ENCODE measurements at places on chromosomes 1 and 21. TPM values are rescaled to one million over a fixed set of nuclear protein-coding genes. Genes with fewer than 3 reads are reported as not detected.

CNKSR1 gene
- 48.5 TPM for polyA plus RNA-seq

ATG4C gene
- 3.9 TPM for polyA plus RNA-seq

RABIF gene
- 3.1 TPM for polyA plus RNA-seq

BGLAP gene
- polyA plus RNA-seq = 4.8 TPM

GNG4 gene
- polyA plus RNA-seq = 5.0 TPM

AURKAIP1 gene
- polyA plus RNA-seq = 161 TPM

CASQ1 gene
- polyA plus RNA-seq = not detected

NBPF4 gene
- polyA plus RNA-seq = not detected

CFHR3 gene
- 0.15 TPM for polyA plus RNA-seq

ACBD6 gene
- polyA plus RNA-seq = 23.0 TPM

PERM1 gene
- 0.35 TPM for polyA plus RNA-seq

- H3K4me1 ChIP-seq = no peaks in the 10 kb centered on the region
- H3K27ac ChIP-seq = no peak overlapping the region
- DNase-seq = no peak
- no peak overlapping the region for H3K4me3 ChIP-seq
- H3K36me3 ChIP-seq = no peaks in the 10 kb centered on the region
These were observed 16.0 kb downstream of the RRP1 start for GRCh38 chr21:43805275-43805800.

GRCh38 chr1:72481420-72481970 is 199.2 kb upstream of the NEGR1 start:
- no peak overlapping the region for H3K4me3 ChIP-seq
- H3K36me3 ChIP-seq = no peaks in the 10 kb centered on the region
- no peaks in the 10 kb centered on the region for H3K4me1 ChIP-seq
- H3K27ac ChIP-seq = no peak overlapping the region

DNA sequence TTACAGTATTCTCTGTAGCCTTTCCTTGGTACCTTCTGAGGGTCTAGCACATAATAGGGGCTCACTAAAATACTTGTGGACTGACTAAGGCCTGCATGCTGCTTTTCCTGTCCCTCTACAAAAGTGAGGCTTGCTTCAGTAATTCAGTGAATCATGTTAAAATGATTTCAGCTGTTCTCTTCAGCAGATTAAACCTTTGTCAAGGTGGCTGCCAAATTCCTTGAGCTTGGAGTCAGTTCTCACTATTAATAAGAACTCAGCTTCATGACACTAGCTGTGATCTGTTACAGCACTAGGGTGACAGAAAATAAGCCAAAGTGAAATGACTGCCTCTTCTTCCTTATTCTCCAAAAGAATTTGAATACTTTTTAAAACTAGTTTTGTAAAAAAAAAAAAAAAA is 128.8 kb downstream of the KCNN3 start:
- no peaks in the 10 kb centered on the region for H3K36me3 ChIP-seq
- H3K27ac ChIP-seq = no peak overlapping the region
- no peaks in the 10 kb centered on the region for H3K27me3 ChIP-seq

DNA sequence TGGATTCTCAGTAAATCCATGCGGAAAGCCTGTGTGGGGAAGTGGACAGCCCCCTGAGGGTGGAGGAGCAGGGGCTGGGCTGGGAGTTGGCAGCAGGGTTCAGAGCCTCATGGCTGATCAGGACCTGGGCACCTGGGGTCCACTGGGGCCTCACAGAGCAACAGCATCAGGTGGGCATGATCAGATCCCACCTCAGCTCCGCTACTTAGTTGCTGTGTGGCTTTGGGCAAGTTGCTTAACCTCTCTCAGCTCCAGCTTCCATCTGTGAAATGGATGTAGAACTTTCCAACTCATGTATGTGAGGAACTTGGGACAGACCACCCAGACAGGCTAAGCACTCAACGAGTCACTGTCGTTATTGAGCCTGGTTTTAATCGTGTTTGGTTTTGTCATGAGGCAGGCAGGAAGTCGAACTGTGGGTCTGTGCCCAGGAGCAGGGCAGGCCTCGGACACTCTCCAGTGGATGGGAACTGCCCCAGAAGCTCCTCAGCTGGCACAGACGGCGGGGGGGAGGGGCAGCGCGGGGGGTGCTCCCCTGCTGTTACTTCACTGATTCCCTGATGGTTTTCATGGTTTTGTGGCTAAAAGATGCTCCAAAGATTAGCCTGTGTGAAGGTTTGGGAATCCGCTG is 155.8 kb upstream of the TMEM51 start:
- no peaks in the 10 kb centered on the region for H3K4me1 ChIP-seq
- no peak for DNase-seq
- no peak overlapping the region for H3K27ac ChIP-seq
- H3K36me3 ChIP-seq = no peaks in the 10 kb centered on the region
- H3K27me3 ChIP-seq = no peaks in the 10 kb centered on the region

GRCh38 chr1:181557313-181557712 is 74.0 kb downstream of the CACNA1E start:
- no peak overlapping the region for H3K4me3 ChIP-seq
- no peaks in the 10 kb centered on the region for H3K27me3 ChIP-seq
- no peaks in the 10 kb centered on the region for H3K4me1 ChIP-seq
- DNase-seq = no peak

DNA sequence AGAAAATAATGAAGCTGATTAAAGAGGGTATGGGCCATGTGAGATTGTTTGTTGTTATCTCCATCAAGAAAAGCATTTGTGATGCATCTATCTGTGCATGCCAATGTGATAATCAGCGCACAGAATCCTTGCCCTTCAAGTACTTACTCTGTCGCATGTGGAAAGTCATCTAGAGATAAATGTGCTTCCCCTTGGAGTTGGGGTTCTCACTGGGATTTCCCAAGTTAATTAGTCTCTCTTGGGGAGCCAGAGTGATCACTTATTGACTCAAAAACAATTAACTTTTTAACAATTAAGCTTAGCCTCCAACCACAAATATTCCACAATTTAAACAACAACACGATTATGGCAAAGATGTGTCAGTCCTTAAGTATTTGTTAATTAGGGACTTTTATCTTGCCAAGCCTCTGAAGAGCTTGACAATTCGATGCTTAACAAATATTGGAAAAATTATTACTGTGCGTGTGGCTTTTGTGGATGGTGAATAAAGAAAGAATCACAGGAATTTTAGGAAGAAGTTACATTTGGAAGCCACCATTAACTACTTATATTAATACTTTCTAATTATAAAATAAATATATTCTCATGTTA is 17.5 kb downstream of the RHOU start:
- no peaks in the 10 kb centered on the region for H3K36me3 ChIP-seq
- H3K4me3 ChIP-seq = no peak overlapping the region
- no peak overlapping the region for H3K27ac ChIP-seq
- H3K27me3 ChIP-seq = no peaks in the 10 kb centered on the region
- no peak for DNase-seq

- H3K4me1 ChIP-seq = peaks cover 1% of the 10 kb centered on the region
- no peaks in the 10 kb centered on the region for H3K36me3 ChIP-seq
- DNase-seq = no peak
- H3K27ac ChIP-seq = no peak overlapping the region
- H3K4me3 ChIP-seq = no peak overlapping the region
These were observed 64.3 kb downstream of the TMEM53 start for GRCh38 chr1:44609768-44610526.

GRCh38 chr1:102952400-102952799 is 155.9 kb downstream of the COL11A1 start:
- no peak overlapping the region for H3K4me3 ChIP-seq
- no peaks in the 10 kb centered on the region for H3K36me3 ChIP-seq
- peaks cover 2% of the 10 kb centered on the region for H3K27me3 ChIP-seq

DNA sequence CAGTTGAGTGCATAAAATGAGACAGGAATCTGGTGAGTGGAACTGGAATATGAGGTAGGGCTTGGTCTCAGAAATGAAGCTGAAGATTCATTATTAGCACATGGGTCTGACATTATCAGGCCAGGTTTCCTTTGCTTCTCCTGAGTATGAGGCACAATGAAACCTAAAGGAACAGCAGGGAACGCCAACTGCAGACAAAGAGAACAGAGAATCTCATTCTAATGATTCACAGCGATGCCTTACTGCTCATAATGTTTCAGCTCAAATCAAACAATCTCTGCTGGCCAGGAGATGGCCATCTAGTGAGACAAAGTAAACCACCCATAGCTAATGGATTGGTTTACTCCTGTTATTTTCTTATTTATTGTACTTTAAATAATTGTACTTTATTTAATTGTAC is 133.5 kb downstream of the C1orf21 start:
- DNase-seq = no peak
- peaks cover 11% of the 10 kb centered on the region for H3K4me1 ChIP-seq
- H3K27me3 ChIP-seq = no peaks in the 10 kb centered on the region
- H3K27ac ChIP-seq = no peak overlapping the region
- H3K36me3 ChIP-seq = no peaks in the 10 kb centered on the region

GRCh38 chr1:174017231-174017970 is 4.8 kb downstream of the RC3H1 start:
- H3K4me1 ChIP-seq = peaks cover 29% of the 10 kb centered on the region
- no peaks in the 10 kb centered on the region for H3K27me3 ChIP-seq
- no peak overlapping the region for H3K27ac ChIP-seq
- DNase-seq = no peak
- H3K4me3 ChIP-seq = no peak overlapping the region

DNA sequence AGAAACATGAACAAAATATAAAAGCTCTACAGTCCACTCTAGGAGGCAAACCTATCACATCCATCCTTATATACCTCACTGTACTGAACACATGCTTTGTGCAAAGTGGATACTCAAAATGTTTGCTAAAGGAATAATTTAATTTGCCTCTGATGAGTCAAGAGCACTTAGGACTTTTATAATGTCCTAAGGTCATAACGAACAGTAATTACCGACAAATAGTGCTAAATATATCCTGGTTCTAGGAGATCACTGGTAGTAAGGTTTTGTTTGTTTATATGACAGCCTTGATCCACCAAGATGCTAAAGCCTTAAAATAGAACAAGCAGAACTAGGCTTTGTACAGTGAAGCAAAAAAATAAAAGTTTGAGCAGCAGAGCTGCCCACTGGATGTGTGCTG is 70.6 kb downstream of the GADD45A start:
- H3K4me1 ChIP-seq = peaks cover 6% of the 10 kb centered on the region
- H3K4me3 ChIP-seq = no peak overlapping the region
- no peaks in the 10 kb centered on the region for H3K27me3 ChIP-seq
- no peak for DNase-seq

DNA sequence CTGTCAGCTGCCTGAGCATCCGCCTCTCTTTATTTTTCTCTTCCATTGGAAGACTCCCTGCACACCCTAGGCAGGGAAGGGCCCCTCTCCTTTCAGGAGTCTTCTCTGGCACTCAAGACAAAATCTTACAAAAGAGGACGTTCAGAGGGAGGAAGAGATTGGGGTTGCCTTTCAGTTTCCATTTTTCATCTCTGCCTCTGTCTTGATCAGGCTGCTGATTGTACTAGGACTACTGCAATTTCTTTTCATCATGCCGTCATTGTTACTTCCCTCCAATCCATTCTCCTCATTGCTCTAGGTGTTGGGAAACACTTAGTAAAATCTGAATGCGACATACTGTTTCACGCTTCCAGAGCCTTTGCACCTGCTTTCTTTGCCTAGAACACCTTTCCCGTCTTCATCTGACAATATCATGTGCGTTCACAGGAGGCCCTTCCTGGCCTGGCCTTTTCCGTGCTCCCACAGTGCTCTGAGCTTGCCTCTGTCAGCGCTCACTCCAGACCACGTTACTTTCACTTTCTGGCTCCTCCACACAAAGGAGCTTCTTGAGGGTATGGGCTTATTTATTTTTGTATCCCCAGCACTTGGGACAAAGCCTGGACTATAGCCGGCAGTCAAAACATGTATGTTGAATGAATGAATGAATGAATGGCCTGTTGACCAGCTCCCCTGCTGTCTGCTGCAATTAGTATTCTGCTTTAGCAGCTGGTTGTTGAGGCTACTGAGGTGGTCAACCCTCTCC is 10.9 kb downstream of the LRRC71 start:
- no peak for DNase-seq
- no peak overlapping the region for H3K27ac ChIP-seq
- H3K4me1 ChIP-seq = no peaks in the 10 kb centered on the region
- no peaks in the 10 kb centered on the region for H3K27me3 ChIP-seq
- no peak overlapping the region for H3K4me3 ChIP-seq
- no peaks in the 10 kb centered on the region for H3K36me3 ChIP-seq

DNA sequence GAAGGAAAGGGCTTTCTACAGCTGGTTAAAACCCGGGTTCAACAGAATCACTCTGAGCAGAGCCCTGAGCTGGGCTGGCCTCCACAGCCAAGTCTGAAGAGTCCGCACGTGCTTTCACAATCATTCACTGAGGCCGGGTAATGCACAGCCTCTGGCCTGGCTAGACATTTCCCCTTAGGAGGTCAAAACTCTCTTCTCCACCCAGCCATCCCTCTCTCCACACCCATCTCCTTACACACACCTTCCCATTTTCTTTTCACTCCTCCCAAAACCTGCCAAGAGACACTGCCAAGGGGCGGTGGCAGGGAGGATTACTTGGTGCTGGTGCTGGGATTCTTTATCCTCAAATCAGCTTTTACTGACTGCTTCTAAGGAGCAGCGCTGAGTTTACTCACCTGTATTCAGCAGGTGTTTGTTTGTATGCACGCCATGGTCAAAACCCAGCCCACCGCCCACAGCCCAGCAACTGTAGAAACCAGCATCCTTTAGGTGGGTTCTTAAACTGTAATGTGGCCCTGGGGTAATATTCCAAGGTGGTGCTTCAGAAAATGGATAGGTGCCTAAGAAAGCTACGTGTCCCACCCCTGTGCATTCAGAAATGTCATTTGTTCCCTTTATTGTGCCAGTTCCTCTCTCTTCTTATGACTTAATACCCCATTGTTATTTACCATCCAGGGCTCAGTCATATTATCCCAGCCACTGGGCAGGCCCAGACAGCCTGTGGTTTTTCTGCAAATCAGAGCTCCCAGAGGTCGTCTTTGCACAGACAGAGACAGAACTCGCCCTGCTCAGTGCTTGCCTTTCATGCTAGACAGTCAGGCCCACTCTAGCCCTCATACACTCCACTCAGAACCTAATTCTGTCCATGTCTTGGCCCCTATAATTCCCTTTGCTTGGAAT is 80.2 kb downstream of the ADSS2 start:
- H3K4me3 ChIP-seq = no peak overlapping the region
- no peaks in the 10 kb centered on the region for H3K4me1 ChIP-seq
- no peaks in the 10 kb centered on the region for H3K36me3 ChIP-seq
- DNase-seq = no peak
- H3K27ac ChIP-seq = no peak overlapping the region

Measured in pancreas (tissue), 10 donors.